ENCODE measurements at places on chromosomes 16 and 17.

GRCh38 chr17:30235386-30236296 is at the start of gene SLC6A4:
SLC6A4 (minus strand) TSS chr17:30235697; CDS start chr17:30221958, 13,739 bp downstream.
- DNase-seq: no peak

DNA sequence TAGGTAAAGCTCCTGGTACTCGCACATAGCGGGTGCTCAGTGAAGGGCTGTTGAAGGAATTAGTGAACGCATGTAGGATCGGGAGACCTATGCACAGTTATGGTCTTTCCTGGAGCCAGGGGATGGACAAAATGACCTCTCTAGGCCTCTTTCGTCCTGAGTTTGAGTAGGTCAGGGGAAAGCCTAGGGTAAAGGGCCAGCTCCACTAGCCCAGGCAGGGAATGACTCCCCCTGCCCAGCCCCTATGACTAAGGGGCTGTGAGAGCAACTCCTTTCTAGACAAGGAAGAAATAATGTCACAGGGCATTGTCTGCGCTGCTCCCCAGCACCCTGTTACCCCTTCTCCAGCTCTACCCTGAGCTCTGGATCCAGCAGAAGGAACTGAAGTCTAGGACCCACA is 24.6 kb upstream of the FMNL1 start:
- DNase-seq: no peak

DNA sequence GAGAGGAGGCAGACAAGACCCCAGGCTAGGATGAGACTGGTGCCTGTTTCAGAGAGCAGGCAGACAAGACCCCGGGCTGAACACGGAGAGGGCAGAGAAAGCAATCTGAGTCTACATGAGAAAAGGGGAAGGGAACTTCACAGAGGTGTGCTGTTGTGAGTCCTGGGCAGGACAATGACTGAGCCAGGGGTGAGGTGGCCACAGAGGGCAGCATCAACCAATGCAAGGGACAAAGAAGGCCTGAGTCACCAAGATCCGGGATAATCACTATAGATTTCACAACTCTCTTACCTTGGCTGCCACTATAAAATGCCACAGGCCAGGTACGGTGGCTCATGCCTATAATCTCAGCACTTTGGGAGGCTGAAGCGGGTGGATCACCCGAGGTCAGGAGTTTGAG is 89.0 kb downstream of the SLC39A11 start:
- no peak for DNase-seq

DNA sequence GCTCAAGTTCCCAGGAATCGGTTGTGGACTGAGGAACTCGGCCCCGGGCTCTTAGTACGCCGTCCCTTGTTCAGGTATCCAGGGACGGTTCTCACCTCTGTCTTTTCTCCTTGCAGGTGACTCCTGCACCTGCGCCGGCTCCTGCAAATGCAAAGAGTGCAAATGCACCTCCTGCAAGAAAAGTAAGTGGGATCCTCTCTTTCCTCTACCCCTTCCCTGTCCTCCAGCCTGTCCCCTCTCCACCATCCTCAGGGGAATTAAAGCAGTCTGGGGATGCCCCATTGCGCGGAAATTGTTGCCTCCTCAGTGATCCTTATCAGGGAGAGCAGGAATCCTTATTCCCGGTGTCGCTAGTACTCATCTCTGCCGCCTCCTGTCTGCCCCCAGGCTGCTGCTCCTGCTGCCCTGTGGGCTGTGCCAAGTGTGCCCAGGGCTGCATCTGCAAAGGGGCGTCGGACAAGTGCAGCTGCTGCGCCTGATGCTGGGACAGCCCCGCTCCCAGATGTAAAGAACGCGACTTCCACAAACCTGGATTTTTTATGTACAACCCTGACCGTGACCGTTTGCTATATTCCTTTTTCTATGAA is 585 bp downstream of the MT2A start:
- no peak for DNase-seq

DNA sequence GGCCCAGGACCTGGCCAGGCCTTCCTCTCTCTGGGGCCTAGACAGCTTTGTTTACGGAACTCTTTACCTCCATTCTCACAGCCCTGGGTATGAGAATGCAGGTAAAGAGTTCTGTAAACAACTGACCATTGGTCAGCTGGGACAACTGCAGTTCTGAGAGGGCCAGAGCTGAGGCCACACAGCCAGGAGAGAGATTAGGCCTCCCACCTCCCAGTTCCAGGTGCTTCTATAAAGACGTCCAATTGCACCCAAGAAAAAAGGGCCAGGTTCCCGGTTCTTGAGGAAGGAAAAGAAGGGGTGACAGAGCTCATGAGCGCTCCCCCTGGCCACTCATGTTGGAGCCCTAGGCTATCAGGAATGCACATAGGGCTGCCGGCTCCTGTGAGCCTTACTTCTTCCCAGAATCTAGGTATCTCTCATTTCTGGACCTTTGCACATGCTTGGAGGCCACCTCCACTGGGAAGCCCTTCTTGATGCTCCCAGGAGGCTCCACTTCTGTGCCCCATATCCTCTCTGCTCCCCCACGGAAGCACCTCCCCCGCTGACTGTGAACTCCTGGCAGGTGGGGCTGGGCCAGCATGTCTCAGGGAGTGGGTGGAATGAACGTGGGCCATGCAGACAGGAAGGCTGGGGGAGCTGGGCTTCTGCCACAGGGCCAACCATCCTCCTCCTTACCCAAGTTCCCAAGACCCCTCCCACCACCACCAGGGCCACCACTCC is 13.1 kb downstream of the CNGB1 start:
- DNase-seq: no peak

- DNase-seq: peak; percentile 72
These were observed 229.8 kb downstream of the CPPED1 start for GRCh38 chr16:12573730-12574383.

- no peak for DNase-seq
These were observed 15.7 kb upstream of the CCL1 start for GRCh38 chr17:34378664-34379101.

- no peak for DNase-seq
These were observed 216.3 kb downstream of the SPECC1 start for GRCh38 chr17:20225162-20226115.

DNA sequence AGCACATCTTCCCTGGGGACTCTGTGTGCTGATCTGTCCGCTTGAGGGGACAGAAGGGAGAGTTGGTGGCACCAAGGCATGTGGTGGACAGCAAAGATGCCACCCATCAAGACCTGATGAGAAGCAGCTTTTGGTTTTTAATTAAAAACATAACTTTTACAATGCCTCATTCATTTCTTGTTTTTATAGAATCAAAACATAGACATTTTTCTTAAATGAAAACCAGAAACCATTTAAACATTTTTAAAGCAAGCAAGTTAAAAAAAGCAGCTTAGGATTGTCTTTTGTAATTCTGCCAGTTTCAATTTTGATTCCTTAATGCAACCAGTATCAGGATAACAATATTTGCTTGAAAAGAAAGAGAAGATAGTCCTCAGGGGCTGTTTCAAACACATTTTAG is 123.7 kb upstream of the AXIN2 start:
- no peak for DNase-seq

DNA sequence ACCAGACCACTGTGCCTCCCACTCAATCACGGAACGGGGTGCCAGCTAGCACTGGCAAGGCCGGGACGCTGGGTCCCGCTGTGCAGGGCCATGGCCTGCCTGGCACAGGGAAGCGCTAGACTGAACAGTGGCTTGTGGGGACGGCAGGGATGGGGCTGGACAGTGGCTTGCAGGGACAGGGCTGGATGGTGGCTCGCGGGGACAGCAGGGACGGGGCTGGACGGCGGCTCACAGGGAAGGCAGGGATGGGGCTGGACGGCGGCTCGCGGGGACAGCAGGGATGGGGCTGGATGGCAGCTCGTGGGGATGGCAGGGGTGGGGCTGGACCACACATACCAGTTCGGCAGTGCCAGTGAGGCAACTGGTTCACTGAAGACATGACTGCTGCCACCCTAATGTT is 32.6 kb downstream of the LMF1 start:
- no peak for DNase-seq

GRCh38 chr17:58809564-58809936 is 53.9 kb downstream of the PPM1E start:
- DNase-seq: no peak

GRCh38 chr17:49196520-49196919 is 13.9 kb downstream of the GNGT2 start:
- DNase-seq: no peak

GRCh38 chr17:19401321-19402010 is 9.6 kb upstream of the RNF112 start:
- no peak for DNase-seq

DNA sequence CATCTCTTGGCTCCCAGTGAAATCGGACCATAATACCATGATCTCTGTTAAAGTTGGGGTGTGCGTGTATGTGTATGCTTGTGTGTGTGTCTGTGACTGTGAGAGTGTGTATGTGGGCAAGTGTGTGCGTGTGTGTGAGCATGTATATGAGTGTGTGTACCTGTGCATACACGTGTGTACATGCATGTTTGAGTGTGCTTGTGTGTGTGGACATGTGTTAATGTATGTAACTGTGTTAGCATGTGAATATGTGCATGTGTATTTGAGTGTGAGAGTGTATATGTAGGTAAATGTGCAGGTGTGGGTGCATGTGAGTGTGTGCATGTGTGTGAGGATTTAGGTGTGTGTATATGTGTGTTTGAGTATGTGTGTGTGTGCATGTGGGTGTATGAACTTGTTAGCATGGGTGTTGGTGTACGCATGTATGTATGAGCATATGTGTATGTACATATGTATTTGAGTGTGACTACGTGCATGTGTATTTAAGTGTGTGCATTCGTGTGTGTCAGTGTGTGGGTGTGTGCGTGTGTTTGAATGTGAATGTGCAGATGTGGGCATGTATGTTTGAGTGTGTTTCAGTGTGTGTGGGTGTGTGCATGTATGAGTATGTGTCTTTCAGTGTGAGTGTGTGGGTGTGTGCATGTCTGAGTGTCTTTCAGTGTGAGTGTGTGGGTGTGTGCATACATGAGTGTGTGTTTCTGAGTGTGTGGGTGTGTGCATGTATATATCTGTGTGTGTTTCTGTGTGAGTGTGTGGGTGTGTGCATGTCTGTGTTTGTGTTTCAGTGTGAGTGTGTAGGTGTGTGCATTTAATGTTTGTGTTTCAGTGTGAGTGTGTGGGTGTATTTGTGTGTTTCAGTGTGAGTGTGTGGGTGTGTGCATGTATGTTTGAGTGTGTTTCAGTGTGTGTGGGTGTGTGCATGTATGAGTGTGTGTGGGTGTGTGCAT is 183.2 kb downstream of the SOX9 start:
- DNase-seq: no peak

- DNase-seq: no peak
These were observed at the start of gene KRTAP29-1 for GRCh38 chr17:41301916-41302901. KRTAP29-1 (minus strand) TSS chr17:41302851; CDS start chr17:41302851, 0 bp downstream.

DNA sequence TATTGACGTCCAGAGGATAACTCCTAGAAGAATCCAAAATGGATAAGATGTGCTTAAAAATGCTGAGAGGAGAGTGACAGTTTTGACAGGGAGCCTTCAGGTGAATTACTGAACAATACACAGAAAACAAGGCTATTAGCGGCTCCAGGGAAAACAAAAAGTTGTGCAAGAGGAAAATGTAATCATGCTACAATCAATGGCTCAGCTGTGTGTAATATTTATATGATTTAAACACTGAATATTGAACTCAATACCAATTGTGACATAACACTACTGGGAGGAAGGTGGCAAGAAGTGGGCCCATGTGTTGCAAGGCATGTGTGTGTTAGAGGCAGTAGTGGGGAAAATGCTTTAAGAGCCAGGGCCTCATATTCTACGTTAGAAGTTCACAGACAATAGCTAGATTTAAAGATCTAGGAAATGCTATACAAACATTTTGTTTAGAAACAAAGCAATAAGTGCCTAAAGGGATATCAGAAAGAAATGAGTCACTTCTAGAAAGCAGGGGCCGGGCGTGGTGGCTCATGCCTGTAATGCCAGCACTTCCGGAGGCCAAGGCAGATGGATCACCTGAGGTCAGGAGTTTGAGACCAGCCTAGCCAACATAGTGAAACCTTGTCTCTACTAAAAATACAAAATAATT is 253.2 kb upstream of the IRX5 start:
- no peak for DNase-seq

DNA sequence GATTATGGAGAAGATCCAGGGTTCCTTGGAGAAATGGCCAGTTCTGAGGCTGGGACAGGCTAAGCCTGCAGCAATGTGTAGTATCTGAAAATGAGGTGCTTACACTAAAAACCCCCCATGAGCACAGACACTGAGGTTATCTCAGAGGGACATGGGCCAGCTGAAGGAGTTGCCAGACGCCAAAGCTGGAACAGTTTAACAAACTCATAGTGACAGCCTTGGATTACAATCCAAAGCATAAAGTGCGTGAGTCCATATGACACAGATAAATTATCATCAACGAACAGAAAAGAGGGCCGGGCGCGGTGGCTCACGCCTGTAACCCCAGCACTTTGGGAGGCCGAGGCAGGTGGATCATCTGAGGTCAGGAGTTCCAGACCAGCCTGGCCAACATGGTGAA is 11.2 kb upstream of the CAPN15 start:
- DNase-seq: no peak

DNA sequence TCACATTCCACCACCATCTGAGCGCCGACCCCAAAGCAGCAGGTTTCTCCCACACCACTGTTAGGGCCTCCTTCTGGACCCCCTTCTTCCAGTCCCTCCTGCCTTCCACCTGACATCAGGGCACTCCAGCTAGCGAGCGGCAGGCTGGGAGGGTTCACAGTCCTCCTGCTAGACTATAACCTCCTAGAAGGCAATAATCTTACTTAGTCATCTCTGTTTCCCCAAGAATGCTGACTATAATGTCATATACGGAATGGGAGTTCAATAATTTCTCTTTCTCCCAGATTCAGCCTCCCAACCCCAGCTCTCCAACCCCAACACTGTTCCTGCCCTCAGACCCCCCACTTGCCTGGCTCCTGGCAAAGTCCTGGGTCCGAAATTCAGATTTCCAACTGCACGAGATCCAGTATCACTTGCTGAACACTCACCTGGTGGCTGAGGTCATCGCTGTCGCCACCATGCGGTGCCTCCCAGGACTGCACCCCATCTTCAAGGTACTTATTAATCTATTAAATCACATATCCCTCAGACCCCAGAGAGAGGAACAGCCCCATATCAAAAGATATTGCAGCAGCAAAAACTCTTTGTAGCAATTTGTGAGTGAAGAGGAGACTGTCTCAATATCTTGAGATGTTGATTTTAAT is 5.6 kb downstream of the ALOX12 start:
- DNase-seq: peak; percentile 61

- DNase-seq: no peak
These were observed 674.0 kb upstream of the SOX9 start for GRCh38 chr17:71446645-71447437.

Data from activated naive CD4-positive, alpha-beta T cell treated with Interleukin-2 at 50 U/mL for 16 hours (primary cell).